Neuronal stem cell (in vitro differentiated cells): ENCODE measurements at places on chromosomes 5 and 9.

GRCh38 chr5:14167211-14167845 lies 24.2 kb downstream of the TRIO start:
- DNase-seq, result no peak

GRCh38 chr9:86022687-86023266 lies 76.6 kb downstream of the GOLM1 start:
- no peak for DNase-seq

GRCh38 chr9:133961226-133962165 lies 30.6 kb downstream of the VAV2 start:
- no peak for DNase-seq

DNA sequence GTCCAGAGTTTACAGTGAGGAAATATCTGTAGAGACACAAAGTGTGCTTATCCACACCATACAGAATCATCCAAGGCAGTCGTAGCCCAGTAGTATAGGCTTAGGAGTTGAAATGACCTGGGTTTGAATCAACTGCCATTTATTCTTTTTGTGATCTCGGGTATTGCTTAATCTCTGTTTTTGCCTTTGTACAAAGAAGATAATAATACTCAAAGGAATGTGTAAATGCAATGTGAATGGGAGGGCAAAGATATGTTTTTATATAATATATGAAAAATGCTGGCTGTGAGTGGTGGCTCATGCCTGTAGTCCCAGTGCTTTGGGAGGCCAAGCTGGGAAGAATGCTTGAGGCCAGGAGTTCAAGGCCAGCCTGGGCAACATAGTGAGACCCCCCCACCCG lies 141.1 kb downstream of the SPATA31D1 start:
- no peak for DNase-seq

DNA sequence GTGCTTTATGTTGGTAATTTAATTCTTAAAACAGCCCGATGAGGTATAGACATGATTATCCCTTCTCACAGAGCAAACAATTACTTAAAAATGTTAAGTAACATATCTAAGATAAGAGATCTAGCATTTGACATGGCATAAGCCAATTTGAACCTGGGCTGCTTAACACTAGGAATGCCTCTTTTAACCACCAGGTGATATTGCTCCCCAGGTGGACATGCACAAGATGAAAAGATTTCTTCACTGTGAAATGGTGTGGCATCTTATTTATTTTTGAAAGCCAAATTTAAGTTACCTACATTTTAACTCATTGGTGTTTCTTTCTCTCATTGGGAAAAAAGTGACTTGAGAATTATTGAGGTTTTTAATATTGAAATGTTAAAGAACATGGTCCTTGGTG lies 15.8 kb upstream of the LRRC70 start:
- no peak for DNase-seq

GRCh38 chr9:130856474-130856873 lies 21.4 kb downstream of the ABL1 start:
- DNase-seq, result no peak

DNA sequence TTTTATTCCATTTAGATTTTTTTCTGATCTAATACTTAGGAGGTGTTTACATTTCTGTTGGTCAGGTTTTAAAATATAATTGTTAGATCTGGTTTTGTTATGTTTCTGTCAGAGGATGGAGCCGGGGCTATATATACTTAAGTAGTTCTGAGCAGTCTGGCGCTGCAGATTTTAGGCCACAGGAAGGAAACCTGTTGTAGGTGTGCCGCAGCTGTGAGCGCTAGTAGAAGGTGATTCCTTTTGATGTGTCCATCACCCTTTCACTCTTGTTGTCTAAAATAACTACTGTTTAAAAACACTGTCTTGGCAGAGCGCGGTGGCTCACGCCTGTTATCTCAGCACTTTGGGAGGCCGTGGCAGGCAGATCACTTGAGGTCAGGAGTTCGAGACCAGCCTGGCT lies 17.0 kb downstream of the ZBTB34 start:
- DNase-seq, result no peak

GRCh38 chr5:1910861-1911772 lies 28.4 kb upstream of the IRX4 start:
- no peak for DNase-seq

DNA sequence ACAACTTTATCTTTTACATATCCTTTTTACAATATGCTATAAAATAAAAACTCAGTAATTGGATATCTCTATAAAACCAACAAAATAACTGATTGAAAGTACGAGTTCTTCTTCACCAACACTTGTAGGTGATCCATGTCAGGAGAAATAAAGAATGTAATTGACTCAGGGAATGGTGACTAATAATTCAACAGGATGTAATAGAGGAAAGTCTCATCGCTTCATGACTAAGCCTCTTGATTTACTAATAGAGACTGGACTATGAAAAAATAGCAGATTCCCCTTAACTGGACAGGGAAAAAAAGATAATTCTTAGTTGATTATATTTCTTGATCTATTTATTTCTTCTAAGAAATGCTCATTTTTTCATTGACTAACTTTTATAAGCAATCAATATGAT lies 507.7 kb upstream of the PTGER4 start:
- no peak for DNase-seq

GRCh38 chr9:84266087-84266561 lies 74.4 kb downstream of the SLC28A3 start:
- no peak for DNase-seq

- DNase-seq, result no peak
Observed at GRCh38 chr9:69445251-69445650, 120.2 kb downstream of the ENTREP1 start.

- no peak for DNase-seq
Observed at GRCh38 chr9:130039528-130040147, 3.4 kb downstream of the FNBP1 start.

DNA sequence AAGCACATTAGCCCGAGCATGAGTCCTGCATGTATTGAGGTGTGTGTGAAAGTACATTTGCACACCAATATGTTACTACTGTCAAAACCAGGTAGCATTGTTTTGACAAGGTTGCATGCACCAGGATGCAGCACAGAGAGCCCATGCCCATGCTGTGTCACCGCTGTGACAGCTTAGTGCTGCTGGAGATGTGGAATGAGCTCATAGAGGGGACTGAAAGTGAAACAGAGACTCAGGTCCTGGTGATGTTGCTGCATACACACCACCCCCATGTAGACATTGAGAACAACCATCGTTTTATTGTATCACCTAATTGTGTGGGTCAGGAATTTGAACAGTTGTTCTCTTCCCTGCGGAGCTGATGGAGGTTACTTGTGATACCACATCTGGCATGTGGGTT lies 53.0 kb downstream of the GADD45G start:
- no peak for DNase-seq

GRCh38 chr9:35112257-35113020 lies 3.2 kb downstream of the ATOSB start:
- no peak for DNase-seq

DNA sequence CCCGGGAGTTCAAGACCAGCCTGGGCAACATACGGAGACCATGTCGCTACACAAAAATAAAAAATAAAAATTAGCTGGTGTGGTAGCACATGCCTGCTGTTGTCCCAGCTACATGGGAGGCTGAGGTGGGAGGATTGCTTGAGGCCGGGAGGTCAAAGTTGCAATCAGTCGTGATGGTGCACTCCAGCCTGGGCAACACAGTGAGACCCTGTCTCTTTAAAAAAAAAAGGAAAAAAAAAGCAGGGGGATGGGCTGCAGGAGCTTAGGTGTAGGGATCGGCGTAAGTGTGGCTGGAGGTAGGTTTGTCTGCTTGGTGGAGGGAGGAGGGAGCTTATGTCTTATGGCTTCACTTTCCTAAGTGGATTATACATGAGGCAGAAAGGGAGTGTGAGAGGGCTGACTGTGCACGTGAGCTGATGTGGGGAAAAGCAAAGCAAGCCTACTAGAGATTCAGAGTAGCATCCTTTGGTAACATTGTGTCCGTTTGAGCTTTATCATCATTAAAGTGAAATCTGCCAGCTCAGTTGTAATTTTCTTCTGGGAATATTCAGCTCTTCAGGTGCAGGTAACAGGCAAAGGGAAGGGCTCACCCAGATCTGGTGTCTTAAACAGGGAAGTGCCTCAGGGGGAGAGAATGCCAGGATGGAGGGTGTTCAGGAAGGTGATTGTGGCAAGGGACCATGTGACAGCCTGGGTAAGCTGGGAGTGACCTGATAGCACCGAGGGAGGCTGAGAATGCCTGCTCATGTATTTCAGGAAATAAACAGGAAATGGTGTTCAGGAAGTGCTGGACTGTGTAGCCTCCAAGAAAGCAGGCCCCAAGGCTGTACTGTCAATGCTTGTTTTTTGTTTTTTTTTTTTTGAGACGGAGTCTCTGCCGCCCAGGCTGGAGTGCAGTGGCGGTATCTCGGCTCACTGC lies 17.6 kb upstream of the SETX start:
- DNase-seq, result no peak

GRCh38 chr5:151880324-151880723 lies 44.3 kb downstream of the GLRA1 start:
- no peak for DNase-seq
